ENCODE measurements at places on chromosomes 7 and 10. TPM values are rescaled to one million over a fixed set of nuclear protein-coding genes. Genes with fewer than 3 reads are reported as not detected.

Gene CYP2C19
- 46.4 TPM for total RNA-seq

Gene TAS2R5
- 5.1 TPM for total RNA-seq

Gene ENO4
- 0.43 TPM for total RNA-seq

Gene OR2A7
- total RNA-seq: 6.2 TPM

Gene FEZF1
- not detected for total RNA-seq

Gene CFTR
- 72.9 TPM for total RNA-seq

Gene CCM2
- total RNA-seq: 31.6 TPM

Gene LOXL4
- 32.7 TPM for total RNA-seq

DNA sequence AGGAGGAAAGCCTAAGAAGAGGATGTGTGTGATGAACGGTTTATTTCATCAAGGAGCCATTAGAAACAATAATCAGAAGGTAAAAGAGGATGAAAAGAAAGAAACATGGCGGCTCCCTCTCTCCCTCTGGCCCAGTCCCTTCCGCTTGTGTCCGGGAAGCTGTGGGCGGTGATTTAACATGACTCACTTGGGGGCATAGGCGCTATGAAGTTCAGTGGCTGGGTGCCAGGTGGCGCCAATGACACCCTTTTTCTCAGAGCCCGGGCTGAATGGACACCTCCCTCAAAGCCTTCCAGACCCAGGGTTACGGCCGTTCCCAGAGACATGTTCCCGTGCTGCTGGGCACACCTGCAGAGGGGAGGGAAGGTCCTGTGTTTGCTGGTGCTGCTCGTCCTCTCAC, 244.0 kb downstream of the SKAP2 start:
- DNase-seq: peak; percentile 13

DNA sequence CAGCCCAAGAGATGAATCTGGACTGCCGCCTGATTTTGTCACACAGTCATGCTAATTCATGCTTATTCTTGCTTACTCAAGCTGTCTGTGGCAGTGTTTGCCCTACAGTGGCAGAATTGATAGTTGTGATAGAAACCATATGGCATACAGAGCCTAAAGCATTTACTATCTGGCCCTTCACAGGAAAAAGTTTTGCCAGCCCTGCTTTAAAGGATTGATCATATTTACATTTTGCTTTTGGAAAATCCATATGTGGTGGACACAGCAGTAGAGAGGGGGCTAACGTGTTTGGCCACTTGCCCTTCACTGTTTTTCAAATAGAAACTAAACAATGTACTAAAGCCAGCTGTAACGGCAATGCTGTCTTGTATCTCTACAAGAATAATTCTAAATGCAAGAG, 974.0 kb upstream of the GHITM start:
- DNase-seq: no peak

DNA sequence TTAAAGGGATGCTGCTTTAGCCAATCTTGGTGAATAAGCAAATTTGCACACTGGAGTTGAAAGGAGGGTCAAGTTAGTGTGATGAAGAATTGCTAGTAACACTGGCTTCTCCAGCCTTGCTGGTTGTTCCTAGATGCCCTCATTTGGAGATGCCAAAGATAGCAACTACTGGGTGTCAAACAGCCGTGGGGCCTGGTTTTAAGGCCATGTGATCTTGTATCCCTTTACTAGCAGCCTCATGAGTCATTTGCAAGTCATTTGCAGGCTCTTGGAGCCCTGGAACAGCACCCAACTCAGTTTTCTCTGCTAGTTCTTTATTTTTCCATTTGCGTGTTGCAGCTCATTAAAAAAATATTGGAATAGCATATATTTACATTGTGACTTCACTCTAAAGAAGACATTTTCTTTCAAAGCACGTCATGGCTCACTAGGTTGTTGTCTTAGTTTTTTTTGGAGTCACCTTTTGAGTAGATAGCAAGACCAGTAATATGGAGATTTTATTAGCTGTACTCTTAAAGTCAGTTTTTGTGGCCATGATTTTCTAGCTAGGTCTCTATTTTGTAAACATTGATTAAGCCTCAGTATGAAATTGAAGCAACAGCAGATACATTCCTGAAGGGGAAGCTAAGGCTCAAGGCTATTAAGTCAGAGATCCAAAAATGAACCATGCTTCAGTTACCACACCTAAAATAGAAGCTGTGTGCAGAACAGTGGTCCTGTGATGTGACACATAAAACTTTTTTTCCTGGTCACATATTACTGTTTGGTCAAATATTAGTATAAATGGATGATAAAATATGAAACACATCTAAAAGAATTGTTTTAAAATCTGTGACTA, 1.3 kb downstream of the LSMEM1 start:
- DNase-seq: peak; percentile 48

GRCh38 chr10:126392469-126392868, 4.2 kb upstream of the ADAM12 start:
- no peak for DNase-seq

DNA sequence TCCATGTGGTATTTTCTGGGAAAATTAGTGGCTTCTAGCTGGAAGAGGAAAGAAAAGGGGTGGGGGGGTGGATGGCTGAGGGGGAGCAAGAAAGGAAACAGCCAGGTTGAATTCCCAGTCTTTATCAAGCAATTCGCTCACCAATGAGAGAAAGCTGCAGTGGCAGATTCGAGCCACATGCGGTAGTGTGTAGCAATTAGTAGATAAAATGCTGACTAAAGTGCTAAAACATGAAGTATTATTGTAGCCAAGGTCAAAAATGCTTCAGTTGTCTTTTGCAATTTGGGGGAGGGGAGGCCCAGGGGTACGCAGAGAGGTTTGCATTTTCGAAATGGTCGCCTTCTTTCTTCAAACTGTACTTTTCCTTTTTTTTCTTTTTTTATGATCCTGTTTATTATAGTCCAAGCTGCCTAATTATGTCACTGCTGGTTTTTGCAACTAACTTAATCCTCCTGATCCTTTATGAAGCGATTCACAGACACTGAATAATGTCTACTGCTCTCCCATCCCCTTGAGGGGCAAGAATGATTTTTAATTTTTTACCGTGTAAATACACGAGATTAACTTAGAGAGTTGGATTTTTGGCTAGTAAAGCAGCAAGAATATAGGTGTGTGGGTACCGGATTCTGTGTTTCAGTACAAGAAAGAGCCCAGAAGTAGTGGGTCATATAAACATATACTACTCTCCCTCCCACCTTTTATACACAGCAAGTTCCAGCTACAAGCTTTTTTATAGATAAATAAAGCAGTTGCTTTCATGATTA, 3.6 kb upstream of the ARID5B start:
- DNase-seq: peak; percentile 73

DNA sequence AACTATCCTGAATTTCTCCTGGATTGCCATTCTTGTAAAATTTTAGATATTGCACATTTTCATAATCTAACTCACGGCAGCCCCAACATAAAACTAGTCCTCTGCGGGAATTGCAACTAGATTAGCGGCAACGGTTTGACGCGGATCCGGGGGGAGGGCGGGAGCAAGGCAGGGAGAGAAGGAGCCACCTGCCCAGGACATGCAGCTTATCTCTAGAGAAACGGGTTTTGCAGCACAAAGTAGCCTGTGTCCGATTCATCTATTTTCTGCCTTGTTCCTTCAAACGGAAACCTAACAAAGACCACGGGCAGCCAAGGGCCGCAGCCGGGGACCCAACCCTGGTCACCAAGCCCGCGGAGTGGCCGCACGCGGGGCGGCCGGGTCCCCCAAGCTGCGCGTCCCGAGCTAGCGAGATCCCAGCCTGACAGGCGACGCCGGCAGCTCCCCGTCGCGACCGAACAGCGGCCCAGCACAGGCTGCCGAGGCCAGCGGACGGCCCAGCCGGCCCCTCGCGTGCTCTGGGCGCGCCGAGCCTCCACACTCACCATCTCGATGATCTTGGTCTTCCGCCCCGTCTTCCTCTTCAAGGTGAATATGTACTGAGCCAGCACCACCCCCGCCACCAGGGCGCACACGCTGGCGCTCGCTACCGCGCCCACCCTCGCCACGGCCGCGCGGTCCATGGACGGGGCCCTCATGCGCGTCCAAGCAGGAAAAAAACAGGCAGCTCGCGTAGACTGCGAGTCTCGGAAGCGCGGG, at the start of gene NT5C3A:
Gene NT5C3A, minus strand, starts transcription at position 754 of the 759 bp plus-strand sequence. Its CDS starts 71 bp downstream, at position 683.
- peak; percentile 63 for DNase-seq

DNA sequence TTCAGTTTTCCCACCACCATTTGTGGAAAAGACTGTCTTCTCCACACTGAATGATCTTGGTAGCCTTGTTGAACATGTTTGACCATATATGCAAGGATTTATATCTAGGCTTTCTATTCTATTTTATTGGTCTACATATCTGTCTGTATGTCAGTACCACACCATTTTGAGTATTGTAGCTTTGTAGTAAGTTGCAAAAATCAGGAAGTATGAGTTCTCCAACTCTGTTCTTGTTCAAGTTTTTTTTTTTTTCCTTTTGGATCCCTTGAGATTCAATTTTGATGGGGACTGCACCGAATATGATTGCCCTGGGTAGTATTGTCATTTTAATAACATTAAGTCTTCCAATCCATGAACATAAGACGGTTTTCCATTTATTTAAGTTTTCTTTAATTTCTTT, 176.8 kb downstream of the DNAJC1 start:
- no peak for DNase-seq

DNA sequence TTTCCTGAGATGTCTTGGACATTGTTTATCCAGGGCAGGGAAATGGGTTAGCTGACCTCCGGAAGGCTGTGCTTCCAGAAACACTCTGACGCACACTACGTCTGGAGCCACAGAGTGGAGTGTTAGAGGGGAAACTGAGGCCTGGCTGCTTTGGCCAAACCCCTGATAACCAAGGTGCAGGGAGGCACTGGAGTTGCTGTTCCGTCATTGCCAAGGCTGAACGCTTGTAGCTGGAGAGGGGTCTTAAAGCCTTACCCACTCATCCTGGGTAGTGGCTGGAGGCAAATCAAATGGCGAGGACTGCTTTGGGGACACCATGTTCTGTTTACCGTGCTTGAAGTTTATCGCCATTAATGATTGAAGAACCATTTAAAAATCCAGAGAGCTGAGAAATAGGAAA, 604.1 kb upstream of the FOXK1 start:
- no peak for DNase-seq

DNA sequence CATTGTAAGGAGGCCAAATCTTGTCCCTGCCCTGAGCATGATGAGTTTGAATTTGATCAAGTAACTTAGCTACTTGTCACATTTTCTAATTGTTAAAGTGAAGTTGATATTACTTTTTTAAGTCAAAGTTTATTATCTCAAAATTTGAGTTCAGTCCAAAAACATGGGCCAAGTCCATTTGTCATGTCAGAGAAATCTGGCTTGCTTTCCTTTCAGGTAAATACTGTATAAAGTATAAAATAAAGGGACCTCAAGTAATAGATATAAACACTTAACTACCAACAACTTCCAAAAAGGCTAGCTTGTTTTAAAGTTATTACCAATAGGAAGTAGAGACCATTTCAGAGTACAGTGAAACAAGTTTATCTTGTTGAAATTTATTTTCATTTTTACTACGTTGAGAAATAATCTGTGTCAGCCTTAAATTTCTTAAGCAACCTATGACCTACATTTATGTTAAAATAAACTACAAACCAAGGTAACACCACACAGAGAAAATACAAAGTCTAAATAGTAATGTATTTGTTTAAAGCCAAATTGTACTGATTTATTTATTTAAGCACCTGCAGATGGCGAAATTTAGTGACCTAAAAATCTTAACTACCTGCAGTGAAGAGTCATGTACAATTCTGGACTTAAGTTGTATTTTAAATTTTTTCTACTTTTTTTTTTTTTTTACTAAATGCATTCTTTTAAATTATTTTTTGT, 36.5 kb downstream of the FHIP2A start:
- DNase-seq: no peak

- no peak for DNase-seq
Observed at GRCh38 chr7:18497082-18497481, 1.5 kb downstream of the HDAC9 start.

GRCh38 chr7:28364082-28364481, 48.2 kb upstream of the CREB5 start:
- no peak for DNase-seq

Data from hepatocyte (in vitro differentiated cells).